Suppressor macrophage (primary cell): ENCODE measurements at places on chromosomes 2 and 18.

- DNase-seq: no peak
Observed at GRCh38 chr2:47626664-47627063, 156.3 kb upstream of the MSH6 start.

GRCh38 chr2:60819155-60819862 lies 62.1 kb upstream of the REL start:
- DNase-seq: no peak

GRCh38 chr2:189092936-189093335 lies 86.6 kb downstream of the COL5A2 start:
- DNase-seq: no peak

DNA sequence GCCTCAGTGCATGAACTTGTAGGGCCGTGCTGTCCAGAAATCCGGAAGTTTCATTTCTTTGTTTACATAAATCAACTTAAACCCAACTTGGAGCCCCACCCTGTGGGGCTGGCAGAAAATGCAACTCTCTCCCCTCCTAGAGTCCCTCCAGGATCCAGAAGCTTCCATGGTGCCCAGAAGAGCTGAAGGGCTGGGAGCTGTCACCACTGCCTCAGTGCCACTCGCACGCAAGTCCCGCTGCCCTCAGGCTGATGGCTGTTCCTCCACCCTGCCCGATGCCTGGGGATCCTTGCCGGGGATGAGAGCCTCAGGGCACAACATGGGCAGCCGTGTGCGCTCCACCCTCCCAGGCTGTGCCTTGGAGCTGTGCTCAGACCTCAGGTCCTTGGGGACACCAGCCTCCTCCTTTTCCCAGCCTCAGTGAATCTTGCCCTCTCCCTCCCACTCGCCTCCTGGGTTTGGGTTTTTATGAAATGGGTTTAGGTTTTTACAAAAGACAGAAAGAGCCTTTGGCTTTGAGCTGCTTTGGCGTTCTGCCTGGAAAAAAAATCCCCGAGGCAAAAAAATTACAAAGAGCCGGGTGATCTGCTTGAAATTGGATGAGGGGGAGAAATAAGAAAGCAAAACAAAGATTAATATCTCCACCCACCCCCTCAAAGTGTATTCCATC lies 155.2 kb downstream of the TWIST2 start:
- DNase-seq: no peak

GRCh38 chr2:11319939-11320338 lies 24.5 kb downstream of the ROCK2 start:
- no peak for DNase-seq

DNA sequence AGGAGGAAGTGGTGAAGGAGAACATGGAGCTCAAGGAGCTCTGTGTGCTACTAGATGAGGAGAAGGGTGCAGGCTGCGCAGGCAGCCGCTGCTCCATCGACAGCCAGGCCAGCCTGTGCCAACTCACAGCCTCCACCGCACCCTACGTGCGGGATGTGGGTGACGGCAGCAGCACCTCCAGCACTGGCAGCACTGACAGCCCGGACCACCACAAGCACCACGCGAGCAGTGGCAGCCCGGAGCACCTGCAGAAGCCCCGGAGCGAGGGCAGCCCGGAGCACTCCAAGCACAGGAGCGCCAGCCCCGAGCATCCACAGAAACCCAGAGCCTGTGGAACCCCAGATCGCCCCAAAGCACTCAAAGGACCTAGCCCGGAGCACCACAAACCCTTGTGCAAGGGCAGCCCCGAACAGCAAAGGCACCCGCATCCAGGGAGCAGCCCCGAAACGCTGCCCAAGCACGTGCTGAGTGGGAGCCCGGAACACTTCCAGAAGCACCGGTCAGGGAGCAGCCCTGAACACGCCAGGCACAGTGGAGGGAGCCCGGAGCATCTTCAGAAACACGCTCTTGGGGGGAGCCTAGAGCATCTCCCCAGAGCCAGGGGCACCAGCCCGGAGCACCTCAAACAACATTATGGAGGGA lies 9.0 kb downstream of the CCDC85A start:
- no peak for DNase-seq

- DNase-seq: no peak
Observed at GRCh38 chr2:3754795-3755194, 51.4 kb downstream of the DCDC2C start.

- DNase-seq: no peak
Observed at GRCh38 chr2:9300214-9300613, 93.6 kb downstream of the ASAP2 start.

DNA sequence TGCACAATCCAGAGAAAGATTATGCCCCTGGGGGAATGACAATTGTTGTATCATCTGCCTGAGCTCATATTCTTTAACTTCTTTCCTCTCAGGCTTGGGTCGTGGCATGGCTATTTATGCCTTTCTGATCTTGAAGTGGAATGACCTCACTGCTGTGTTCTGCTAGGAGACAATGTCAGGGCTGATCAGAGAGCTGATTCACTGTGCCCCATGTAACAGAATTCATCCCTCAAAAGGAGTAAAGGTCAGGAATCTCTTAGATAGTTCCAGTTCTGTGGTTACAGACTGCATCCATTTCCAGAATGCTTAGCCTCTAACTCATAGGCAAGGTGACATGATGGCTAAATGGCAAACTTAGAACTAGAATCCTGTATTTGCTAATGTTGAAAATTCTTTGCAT lies 511.7 kb upstream of the CNTNAP5 start:
- no peak for DNase-seq

DNA sequence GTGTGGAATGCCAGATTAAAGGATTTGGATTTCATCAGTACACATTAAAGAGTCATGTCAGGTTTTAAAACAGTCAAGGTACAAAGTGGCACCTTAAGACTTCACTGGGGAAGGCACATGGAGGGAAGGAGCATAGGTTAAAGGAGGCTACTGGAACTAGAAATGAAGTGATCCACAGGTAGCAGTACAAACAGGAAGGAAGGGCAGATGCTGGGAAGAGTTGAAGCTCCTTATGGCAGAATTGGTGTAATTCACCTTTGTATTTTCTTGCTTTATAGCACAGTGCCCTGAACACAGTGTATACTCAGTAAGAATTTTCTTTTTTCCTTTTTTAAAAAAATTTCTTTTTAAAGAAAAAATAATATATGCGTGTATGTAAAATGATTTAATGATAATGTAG lies 177.1 kb downstream of the BABAM2 start:
- DNase-seq: no peak

DNA sequence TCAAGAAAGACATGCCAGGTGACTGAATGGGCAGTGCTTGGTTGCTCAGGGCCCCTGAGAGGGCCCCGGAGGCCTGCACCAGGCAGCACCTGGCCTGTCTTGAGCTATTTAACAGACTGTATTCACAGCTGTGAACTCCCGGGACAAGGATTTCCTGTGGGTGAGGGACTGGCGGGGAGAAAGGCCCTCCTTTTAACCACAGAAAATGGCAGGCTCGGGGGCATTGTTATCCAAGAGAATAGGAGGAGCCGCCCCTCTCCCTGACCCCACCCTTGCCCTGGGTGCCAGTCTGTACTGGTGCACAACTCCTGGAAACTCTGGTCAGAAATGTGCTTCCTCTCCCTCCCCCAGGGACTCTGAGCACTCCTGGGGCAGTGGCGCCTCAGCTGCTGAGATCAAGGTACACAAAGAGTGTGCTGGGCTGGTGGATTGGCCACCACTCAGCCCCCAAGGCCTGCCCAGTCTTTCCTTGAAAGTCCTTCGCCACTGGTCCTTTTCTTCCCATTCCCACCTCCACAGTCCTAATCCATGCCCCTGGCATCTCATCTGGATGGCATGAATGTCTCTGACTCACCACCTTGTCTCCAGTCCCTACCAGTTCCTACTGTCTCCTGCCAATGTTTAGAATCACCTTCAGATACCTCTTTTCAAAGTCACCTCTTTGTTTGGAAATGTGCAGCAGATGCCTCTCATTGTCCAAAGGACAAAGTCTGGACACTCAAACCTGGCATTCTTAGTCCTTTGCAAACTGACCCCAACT lies 19.6 kb upstream of the EPAS1 start:
- no peak for DNase-seq
